ENCODE measurements at places on chromosomes 2 and 18.

- peak; percentile 6 for DNase-seq
Observed at GRCh38 chr2:239751679-239752355, 273.3 kb downstream of the NDUFA10 start.

DNA sequence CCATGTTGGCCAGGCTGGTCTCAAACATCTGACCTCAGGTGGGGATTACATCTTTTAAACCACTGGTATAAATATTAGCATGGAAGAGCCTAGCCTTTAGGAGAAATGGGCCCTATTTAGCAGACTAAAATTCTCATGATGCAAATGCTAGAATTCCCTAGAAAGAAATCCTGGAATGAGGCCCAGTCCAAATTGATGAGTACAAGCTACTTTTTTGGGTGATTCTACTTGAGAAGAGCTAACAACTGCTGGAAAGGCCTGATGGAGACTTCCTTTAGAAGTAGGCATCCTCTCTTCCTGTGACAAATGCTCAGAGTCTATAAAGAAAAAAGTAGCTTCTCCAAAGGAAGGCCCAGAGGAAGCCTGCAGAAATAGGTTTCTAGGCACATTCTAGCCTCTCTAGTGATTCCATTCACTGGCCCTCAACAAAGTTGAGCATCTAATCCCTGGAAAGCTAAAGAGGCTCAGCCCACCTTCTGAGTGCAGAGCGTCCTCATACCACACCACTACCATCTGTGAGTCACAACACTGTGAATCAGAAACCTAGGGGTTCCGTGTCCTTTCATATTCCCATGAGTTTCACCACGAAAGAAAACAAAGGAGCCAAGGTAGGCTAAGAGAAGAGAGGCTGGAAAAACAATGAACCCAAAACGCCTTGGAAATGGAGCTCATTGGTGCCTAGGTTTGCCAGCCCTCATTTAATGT is 183.1 kb downstream of the C1D start:
- no peak for DNase-seq

- no peak for DNase-seq
Observed at GRCh38 chr2:62354771-62355561, 151.0 kb downstream of the TMEM17 start.

DNA sequence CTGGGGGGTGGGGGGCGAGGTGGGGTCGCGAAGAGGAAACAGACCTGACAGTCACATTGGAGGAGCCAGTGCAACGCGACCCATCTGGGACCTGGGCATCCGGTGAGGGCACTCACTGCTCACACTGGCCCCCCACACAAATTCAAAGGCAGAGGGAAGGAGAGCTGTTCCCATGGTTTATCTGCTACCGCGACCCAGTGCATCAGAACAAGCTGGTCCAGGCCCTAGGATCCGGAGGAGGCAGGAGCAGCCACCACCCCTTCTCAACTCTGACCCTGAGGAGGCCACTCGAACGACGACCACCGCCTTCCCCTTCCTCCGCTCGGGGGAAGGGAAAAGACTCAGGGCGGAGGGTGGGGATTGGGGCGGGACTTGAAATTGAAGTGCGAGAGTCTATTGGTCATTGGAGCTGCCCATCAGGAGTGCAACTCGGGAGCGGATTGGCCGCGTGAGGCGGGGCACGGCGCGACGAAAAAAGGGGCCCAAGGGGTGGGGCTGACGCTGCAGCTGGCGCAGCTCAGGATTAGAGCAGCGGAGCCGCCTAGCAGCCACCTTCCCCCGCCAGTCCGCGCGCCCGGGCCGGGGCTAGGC is at the start of gene CDK5R2:
Gene CDK5R2, plus strand, starts transcription at position 526 of the 591 bp plus-strand sequence. CDS start 155 bp downstream, outside the sequence.
- DNase-seq: peak; percentile 60

GRCh38 chr18:36402765-36403396 is 105.4 kb downstream of the FHOD3 start:
- DNase-seq: no peak

DNA sequence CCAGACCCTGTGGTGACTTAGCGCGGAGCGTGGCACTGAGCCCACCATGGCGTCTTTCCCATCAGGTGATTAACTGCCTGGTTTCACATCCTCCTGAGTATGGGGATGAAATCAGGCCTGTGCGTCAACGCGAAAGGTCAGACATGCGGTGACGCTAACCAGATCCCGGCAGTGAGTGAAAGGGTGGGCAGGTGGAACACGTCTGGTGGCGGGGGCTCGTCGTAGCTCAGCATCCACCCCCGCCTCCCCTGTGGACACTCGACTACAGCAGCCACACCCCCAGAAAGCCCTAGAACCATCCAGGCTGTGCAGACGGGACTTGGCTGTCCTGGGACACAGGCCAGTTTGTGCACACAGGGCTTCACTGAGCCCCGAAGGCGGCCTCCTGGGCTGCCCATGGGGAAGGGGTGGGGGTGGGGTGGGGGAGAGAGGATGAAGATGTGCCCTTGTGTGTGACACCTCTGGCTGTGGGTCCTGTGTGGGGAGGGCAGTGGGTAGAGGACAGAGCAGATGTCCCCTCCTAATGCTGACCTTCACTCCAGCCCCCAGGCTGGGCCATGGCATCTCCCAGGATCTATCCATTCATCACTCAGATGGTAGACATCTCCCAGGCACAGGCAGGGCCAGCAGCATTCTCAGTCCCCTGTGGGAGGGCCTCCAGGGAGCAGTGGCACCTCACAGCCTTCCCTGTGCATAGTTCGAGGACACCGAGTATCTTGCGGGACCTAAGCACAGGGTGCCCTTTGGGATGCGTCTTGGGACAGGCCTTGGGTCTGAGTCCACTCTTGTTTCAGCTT is 27.5 kb downstream of the RAMP1 start:
- DNase-seq: no peak

DNA sequence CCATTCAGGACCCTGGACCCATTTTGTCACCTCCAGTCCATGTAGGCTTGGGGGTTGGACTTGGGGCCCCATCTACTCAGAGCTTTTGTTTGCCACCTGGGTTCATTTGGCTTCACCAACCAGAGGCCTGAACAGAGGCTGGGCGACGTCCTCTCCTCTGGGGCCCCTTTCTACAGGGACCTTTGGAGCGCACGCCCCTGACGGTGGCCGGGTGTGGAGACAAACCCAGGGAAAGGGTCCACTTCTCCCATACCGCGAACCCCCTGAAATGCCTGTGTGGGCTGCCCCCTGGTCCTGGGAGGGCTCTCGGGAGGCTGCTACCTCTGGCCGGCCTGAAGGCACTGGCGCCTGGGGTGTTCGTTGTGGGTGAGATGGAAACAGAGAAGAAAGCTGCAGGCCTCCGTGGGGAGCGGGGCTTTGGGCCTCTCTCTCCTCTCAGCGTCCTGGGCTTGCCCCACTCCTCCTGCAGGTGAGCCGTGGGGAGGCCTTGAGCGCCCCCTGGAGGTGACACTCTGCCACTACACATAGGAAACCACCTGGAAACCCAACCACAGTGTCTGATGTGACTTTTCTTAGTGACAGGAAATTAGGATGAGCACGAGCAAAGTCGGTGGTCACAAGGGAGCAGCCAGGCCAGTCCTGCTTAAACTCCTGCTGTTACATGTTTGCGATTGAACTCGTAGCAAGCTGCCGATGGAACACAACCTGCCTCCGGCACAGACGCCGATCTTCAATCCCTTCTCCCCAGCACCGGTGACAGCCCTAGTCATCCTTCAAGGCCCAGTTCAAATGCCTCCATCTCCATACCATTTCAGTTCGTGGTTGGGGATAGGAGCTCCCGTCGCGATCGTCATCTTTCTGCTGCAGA is 12.0 kb upstream of the NTSR2 start:
- peak; percentile 45 for DNase-seq

- no peak for DNase-seq
Observed at GRCh38 chr18:46676182-46676835, 19.3 kb upstream of the LOXHD1 start.

DNA sequence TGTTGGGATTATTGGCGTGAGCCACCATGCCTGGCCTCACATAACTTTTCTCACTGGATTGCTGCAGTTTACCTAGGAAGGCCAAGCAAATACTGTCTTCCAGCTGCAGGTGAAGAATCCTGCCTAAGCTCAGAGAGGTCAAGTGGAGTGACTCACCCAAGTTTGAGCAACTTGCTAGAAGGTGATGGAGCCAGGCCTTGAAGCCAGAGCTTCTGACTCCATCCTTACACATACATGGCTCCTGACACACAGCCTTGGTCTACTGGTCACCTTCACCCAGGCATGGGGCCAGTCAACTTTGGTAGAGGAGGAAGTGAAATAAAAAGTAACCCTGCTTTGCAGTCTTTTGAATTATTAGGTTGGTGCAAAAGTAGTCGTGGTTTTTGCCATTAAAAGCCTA is 93.5 kb downstream of the VWA3B start:
- DNase-seq: no peak

DNA sequence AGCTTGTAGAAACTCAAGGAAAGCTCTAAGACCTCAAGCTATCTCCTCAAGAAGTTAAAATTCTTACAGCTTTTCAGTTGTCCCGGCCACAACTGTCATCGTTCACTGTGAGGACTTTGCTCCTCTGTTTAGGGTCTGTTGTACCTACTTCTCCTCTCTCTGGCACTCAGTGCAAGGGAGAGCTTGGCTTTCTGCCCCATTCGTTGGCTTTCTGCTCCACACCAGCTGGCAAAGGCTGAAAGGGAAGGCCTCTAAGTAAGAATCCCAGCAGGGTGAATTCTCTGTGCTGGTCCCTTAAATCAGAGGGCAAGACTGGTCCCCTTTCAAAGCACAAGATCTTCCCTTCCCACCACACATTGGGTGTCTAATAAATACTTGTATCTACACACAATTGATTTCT is 17.3 kb downstream of the ZBTB7C start:
- DNase-seq: no peak

DNA sequence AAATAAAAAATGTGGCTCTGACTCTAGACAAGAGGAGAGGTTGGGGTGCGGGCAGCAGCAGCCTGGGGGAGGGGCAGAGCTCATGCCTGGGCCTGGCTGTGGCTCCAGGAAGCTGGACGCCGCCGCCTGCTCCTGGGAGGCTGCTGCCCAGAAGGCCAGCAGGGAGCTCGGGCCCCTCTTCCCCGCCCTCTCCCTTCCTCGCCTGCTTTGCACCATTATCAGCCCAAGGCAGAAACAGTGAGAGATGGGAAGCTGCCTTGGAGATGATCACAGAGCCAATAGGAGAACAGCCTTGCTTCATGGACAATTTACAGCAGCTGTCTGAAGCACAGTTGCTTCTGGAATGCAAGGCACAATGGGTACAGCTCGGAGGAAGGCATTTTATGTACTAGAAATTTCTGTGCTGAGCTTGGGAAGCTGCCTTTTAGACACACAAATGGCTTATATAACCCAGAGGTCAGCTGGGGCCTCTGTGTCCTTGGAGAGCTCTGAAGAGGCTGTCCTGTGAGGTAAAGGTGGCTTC is 55.3 kb upstream of the AFF3 start:
- DNase-seq: no peak

- DNase-seq: no peak
Observed at GRCh38 chr2:63555299-63555698, 33.0 kb downstream of the WDPCP start.

DNA sequence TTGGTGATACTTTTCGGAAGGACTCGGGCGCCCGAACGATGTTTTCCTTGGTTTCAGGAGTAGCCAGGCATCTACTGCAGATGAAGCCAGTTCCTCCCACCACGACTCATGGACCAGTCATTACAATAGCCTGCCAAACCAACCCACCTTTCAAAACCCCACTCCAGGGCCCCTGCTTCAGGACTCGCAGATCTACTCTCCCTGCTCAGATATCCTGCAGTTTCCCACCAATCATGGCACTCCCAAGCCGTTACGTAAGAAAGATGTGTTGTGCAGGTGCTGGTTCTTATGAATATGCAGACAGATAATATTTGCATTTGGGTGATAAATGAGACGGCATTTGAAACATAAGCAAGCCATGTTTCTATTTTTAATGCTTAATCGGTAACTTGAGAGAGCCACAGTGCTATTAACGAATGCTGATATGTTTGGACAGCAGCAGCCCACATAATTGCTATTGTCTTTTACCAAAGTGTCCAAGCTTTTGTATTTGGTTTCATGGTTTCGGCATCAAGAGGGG is 3.5 kb upstream of the CYS1 start:
- no peak for DNase-seq

DNA sequence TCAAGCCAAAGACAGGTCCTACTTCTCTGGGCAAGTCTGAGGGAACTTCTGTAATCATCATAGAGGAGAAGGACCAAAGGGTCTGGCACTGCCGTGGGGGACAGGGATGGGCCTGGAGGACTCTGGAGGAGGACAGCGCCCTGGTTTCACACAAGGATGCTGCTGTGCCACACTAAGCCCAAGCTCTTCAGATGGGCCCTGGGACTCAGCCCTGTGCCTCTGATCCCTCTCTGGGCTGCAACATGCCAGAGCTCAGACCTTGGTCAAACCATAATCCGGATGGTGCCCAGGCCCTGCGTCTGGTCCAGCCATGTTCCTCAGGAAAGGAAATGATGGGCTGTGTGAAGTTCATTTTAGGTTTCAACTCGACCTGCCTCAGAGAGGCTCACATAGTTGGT is 222.0 kb upstream of the COPS8 start:
- no peak for DNase-seq

- DNase-seq: no peak
Observed at GRCh38 chr2:188024811-188025210, 266.9 kb upstream of the GULP1 start.

DNA sequence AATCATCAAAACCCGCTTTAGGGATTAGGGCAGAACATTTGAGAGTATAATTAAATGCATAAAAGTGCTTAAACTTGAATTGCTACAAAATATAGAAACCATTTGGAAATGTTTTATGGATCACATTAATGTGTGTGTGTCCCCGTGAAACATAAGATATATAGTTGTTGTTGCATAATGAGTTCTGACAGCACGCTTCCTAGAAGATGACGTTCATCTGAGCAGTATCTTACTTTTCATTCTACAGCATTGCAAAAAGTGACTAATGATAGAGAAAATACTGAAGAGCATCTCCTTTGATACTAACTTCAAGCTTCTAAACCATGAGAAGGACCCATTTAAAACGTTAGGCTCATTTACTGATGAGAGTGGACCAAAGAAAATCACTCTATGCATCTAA is 63.7 kb downstream of the SLC8A1 start:
- no peak for DNase-seq

DNA sequence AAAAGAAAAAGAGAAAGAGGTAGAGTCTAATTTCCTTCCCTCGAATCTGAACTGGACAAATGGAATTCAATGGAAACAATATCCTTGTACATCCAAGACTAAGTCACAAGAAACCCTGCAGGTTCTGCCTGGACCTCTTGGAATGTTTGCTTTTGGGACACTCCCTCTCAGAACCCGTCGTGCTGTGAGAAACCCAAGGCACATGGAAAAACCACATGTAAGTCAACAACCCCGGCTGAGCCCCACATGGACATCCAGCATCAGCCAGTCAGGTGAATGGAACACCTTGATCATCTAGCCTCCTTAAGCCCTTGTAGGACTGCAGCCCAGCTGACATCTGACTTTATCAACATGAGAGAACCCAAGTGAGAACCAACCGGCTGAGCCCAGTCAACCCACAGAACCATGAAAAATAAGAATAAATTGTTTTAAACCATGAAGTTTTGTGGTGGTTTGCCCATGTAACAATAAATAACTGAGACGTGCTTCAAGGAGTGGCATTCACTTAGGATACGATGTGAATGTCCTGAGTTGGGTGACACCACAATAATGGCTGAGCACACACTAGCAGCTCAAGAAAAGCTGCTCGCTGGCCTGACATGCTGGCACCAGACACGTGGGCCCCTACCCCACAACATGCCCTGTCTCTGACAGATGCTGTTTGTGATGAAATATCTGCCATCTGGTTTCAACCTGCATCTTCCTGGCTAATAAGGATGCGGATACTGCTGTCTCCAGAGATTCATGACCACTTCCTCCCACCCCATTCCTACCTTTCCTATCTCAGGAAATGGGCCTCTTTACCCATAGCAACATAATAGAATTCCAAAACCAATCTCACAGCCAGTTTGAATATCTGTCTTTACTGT is 28.8 kb downstream of the PKDCC start:
- no peak for DNase-seq

Measured in CD4-positive, alpha-beta T cell treated with Interleukin-2 at 100 ng/mL for 4 hours (primary cell).